ENCODE measurements at places on chromosomes 6 and 20. TPM values are rescaled to one million over a fixed set of nuclear protein-coding genes. Genes with fewer than 3 reads are reported as not detected.
A peak's percentile ranks its signal among the peaks of the same experiment; 100 is the strongest.

FBXO5 gene
- total RNA-seq = 2.0 TPM

EPHA7 gene
- 8.8 TPM for total RNA-seq

GRCh38 chr20:63009988-63010769 is 3.4 kb upstream of the BHLHE23 start:
- H3K4me1 ChIP-seq = no peaks in the 10 kb centered on the region
- no peak overlapping the region for H3K27ac ChIP-seq
- H3K36me3 ChIP-seq = no peaks in the 10 kb centered on the region
- H3K27me3 ChIP-seq = peaks cover 27% of the 10 kb centered on the region

DNA sequence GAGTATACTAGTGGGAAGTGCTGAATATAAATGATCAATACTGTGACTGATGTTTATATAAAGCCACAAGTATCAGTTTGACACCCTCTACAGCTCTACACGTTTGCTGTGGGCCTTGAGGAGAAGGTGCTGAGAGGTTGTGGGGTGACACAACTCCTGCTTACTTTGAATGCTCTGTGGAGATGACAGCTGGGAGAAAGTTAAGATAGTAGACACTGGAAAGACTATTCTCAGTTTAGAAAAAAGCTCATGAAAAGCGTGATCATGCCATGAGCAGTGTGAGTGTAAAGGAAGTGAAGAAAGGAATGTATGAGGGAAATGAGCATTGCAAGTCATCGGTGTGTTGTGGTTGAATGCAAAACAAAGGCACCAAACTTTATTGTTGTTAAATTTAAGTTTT is 215.8 kb downstream of the UTRN start:
- H3K27ac ChIP-seq = no peak overlapping the region
- no peaks in the 10 kb centered on the region for H3K4me1 ChIP-seq
- H3K36me3 ChIP-seq = peaks cover 25% of the 10 kb centered on the region
- H3K4me3 ChIP-seq = no peak overlapping the region
- H3K27me3 ChIP-seq = no peaks in the 10 kb centered on the region

DNA sequence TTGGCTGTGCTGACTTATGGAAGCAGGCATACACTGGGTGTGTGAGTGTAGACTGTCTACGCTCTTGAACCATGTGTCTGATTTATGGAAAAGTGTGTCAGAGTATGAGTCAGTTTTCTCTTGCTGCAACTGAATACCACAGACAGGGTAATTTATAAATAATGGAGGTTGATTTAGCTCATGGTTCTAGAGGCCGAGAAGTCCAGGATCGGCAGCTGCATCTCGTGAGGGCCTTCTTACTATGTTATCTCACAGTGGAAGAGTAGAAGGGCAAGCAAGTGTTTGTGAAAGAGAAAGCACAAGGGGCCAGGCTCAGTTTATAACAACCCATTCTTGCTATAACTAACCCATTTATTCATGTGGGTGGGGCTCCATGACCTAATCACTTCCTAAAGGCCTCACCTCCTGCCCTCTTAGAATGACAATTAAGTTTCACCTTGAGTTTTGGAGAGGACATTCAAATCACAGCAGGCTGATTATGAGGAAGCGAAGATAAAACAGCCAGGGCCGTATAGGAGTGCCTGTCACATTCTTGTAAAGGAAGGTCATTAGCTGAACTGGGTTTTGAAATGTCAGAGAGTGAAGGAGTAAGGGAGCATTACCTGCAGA is 6.7 kb downstream of the GPR31 start:
- no peak overlapping the region for H3K27ac ChIP-seq
- H3K27me3 ChIP-seq = no peaks in the 10 kb centered on the region
- no peaks in the 10 kb centered on the region for H3K4me1 ChIP-seq

- no peaks in the 10 kb centered on the region for H3K4me1 ChIP-seq
- no peaks in the 10 kb centered on the region for H3K27me3 ChIP-seq
- H3K36me3 ChIP-seq = peaks cover 48% of the 10 kb centered on the region
- H3K4me3 ChIP-seq = no peak overlapping the region
- H3K27ac ChIP-seq = no peak overlapping the region
- DNase-seq = no peak
Observed at GRCh38 chr6:110996691-110997090, 14.9 kb downstream of the RPF2 start.

DNA sequence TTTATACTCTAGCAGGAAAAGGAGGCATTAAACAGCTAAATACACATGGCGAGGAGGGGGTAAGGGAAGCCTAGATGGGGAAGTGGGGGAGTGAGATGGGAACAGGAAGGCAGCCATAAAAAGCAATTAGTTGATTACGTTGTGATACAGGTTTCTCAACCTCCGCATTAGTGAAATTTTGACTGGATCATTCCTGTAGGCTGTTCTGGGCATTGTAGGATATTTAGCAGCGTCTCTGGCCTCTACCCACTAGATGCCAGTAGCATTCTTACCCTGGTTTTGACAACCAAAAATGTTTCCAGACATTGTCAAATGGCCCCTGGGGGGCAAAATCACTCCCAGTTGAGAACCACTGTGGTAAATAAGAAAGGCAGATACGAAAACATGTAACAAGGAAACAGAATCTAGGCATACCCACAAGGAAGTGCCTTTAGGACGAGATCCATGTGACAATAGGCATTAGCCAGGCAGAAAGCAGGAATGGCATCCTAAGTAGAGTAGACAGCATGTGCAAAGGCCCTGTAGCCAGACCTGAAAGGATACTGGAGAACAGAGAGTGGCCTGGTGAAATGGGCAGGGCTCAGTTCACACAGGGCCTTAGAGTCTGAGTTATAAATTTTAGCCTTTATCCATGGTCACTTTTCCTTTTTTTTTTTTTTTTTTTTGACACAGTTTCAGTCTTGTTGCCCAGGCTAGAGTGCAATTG is 25.8 kb upstream of the PTPN1 start:
- no peaks in the 10 kb centered on the region for H3K4me1 ChIP-seq
- no peak for DNase-seq
- H3K27ac ChIP-seq = peak overlapping the region; percentile 81
- no peak overlapping the region for H3K4me3 ChIP-seq

DNA sequence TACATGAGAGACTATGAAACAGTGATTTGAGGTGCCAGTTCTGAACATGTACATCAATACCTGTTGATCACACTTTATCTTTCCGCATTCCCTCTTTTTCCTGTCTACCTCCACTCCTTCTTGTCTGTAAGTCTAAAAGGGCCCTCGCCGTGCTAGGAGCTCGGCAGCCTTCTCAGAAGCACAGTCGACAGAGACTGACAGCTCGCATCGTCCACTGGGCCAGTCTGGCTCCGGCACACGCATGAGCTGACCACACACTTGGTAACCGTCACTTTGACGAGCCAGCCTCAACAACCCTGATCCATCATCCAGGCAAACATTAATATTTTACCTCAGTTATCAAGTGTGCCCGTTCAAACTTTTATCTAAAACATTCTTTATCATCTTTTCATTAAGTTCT is 265.3 kb downstream of the TFAP2A start:
- H3K27ac ChIP-seq = no peak overlapping the region
- H3K4me3 ChIP-seq = no peak overlapping the region
- H3K36me3 ChIP-seq = no peaks in the 10 kb centered on the region
- DNase-seq = no peak
- no peaks in the 10 kb centered on the region for H3K4me1 ChIP-seq

DNA sequence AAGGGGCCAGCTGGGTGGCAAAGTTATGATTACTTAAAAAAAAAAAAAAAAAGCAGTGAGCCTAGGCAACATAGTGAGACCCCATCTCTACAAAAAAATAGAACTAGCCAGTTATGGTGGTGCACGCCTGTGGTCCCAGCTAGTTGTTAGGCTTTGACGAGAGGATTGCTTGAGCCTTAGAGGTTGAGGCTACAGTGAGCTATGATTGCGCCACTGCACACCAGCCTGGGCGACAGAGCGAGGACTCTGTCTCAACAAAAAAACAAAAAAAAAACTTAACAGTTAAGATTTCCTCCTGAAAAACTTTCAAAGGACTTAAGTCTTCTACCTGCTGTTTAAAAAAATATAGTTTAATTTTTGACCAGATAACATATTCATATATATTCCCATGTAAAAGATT is 2.4 kb downstream of the GTSF1L start:
- no peaks in the 10 kb centered on the region for H3K36me3 ChIP-seq
- no peak overlapping the region for H3K27ac ChIP-seq
- H3K27me3 ChIP-seq = no peaks in the 10 kb centered on the region

DNA sequence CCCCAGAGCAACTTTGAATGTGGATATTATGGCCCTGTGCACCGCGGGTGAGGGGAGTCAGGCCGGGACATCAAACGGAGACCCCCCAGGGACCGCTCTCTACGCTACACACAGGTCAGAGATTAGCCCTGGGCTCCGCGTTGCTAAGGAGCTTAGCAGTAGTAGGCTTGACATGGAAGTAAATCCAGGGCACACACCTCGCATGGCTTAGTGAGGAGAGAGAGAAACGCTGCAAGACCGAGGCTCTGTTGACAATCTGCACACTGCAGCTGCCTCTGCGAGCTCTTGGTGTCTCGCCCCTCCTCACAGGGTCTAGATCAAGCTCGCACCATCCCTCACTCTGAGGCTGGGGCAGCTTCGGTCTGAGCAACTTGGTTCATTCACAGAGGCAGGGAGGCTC is 116.1 kb upstream of the CDH4 start:
- no peak overlapping the region for H3K4me3 ChIP-seq
- H3K36me3 ChIP-seq = no peaks in the 10 kb centered on the region
- H3K4me1 ChIP-seq = no peaks in the 10 kb centered on the region
- no peaks in the 10 kb centered on the region for H3K27me3 ChIP-seq
- DNase-seq = no peak
- no peak overlapping the region for H3K27ac ChIP-seq

GRCh38 chr6:6790393-6790792 is 201.9 kb downstream of the LY86 start:
- no peak overlapping the region for H3K4me3 ChIP-seq
- no peaks in the 10 kb centered on the region for H3K27me3 ChIP-seq
- H3K36me3 ChIP-seq = no peaks in the 10 kb centered on the region
- no peak for DNase-seq
- H3K4me1 ChIP-seq = no peaks in the 10 kb centered on the region
- no peak overlapping the region for H3K27ac ChIP-seq

- no peak overlapping the region for H3K27ac ChIP-seq
- no peak for DNase-seq
- no peaks in the 10 kb centered on the region for H3K4me1 ChIP-seq
- H3K27me3 ChIP-seq = no peaks in the 10 kb centered on the region
- no peaks in the 10 kb centered on the region for H3K36me3 ChIP-seq
Observed at GRCh38 chr6:10033223-10033829, 381.5 kb downstream of the TFAP2A start.

DNA sequence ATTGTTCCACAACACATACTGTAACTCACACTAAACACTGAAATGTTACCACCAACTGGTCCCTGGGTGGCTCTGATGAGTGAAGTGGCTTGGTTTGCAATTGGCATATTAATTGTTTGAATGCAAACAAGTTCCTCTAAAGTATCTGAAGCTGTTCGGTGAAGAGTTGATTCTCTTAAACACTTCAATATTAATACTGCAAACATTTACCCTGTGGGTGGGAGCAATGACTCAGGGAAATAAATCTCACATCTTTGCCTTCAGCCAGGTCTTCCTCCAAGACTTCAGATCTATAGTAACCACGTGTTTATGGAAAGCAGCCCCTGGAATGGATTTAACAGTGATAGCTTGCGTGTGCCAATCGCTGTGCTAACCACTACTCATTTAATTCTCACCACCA is 176.0 kb downstream of the MAFB start:
- H3K27ac ChIP-seq = no peak overlapping the region
- H3K4me1 ChIP-seq = no peaks in the 10 kb centered on the region
- no peaks in the 10 kb centered on the region for H3K36me3 ChIP-seq
- DNase-seq = no peak

DNA sequence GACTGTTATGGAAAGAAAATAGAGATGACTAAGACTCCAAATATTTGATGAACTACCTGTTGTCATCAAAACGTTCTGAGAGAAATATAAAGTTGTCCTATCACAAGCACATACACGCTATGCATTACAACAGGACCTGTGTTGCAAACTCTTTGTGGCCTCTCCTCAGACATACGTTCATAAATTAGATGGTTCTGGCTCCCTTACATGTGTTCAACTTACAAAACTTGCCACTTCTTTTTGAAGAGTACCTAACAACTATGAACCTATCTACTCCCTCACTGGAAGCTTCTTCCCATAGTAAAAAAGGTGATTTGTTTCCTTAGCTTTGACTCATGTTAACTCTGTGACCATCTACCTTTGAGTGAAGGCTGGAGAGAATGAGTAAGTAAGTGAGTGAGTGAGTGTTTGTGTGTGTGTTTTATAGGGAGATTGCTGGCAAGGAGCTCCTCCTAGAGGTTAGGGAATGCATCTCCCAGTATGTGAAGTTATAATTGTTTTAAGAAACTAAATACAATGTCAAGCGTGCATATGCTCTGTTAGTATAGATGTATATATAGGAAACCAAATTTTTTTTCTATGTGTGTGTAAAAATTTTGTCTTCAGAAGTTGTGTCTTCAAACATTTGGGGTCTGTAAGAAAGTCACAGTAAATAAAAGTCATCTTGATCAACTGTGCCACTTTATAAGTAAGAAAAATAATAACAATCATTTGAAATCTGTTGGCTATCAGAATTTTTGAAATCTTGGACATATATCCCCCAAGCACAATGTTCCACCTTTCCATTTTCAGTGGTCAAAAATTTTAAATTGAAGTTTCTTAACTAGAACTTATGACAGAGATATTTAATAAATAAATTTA is 1211.1 kb upstream of the GJE1 start:
- no peaks in the 10 kb centered on the region for H3K36me3 ChIP-seq
- no peak overlapping the region for H3K27ac ChIP-seq
- DNase-seq = no peak
- H3K4me3 ChIP-seq = no peak overlapping the region
- no peaks in the 10 kb centered on the region for H3K27me3 ChIP-seq

Measured in right atrium auricular region (tissue), 2 donors.